Activated CD4-positive, alpha-beta memory T cell treated with anti-CD3 and anti-CD28 coated beads, Interleukin-2, amount 10 ng/mL, durations not matched to agents 7 days and 5 days (primary cell): ENCODE measurements at places on chromosomes 13 and 19. TPM values are rescaled to one million over a fixed set of nuclear protein-coding genes. Genes with fewer than 3 reads are reported as not detected.
A peak's percentile ranks its signal among the peaks of the same experiment; 100 is the strongest.

- no peak for DNase-seq
- peaks cover 3% of the 10 kb centered on the region for H3K36me3 ChIP-seq
- no peak overlapping the region for H3K27ac ChIP-seq
- H3K4me1 ChIP-seq: peaks cover 12% of the 10 kb centered on the region
- no peak overlapping the region for H3K4me3 ChIP-seq
- H3K27me3 ChIP-seq: peaks cover 1% of the 10 kb centered on the region
These were observed 11.8 kb upstream of the BTBD2 start for GRCh38 chr19:2027361-2027760.

EXOC3L2 gene
- total RNA-seq: not detected

GRCh38 chr19:15210323-15210781 lies 9.6 kb upstream of the NOTCH3 start:
- no peak overlapping the region for H3K27ac ChIP-seq
- H3K4me3 ChIP-seq: no peak overlapping the region
- H3K27me3 ChIP-seq: no peaks in the 10 kb centered on the region
- no peak for DNase-seq
- H3K36me3 ChIP-seq: no peaks in the 10 kb centered on the region

GRCh38 chr19:48975947-48976847 lies 11.1 kb downstream of the FTL start:
- H3K4me3 ChIP-seq: no peak overlapping the region
- peaks cover 22% of the 10 kb centered on the region for H3K36me3 ChIP-seq
- no peaks in the 10 kb centered on the region for H3K27me3 ChIP-seq
- H3K27ac ChIP-seq: no peak overlapping the region

DNA sequence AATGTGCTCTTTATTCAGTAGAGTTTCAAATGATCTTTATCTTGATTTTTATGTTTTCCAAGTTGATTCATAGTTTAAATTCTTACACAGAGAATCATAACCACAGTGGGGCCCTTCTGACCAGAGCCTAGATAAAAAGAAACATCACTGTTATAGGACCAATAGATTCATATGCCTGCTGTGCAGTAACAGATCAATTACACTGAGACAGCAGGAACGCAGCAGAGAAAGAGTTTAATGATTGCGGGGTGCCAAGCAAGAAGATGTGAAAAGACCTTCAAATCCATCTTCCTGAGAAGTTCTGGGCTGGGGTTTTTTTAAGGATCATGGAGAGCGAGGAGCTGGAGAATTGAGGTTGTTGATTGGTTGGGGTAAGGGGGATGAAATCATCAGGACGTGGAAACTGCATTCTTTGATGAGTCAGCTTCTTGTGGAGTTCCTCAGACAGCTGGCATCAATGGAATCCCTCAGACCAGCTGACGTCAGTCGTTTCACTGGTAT lies 346.6 kb downstream of the TBC1D4 start:
- H3K36me3 ChIP-seq: no peaks in the 10 kb centered on the region
- no peak for DNase-seq
- no peak overlapping the region for H3K4me3 ChIP-seq
- H3K27me3 ChIP-seq: peaks cover 2% of the 10 kb centered on the region
- H3K27ac ChIP-seq: no peak overlapping the region

CEACAM6 gene
- not detected for total RNA-seq

DNA sequence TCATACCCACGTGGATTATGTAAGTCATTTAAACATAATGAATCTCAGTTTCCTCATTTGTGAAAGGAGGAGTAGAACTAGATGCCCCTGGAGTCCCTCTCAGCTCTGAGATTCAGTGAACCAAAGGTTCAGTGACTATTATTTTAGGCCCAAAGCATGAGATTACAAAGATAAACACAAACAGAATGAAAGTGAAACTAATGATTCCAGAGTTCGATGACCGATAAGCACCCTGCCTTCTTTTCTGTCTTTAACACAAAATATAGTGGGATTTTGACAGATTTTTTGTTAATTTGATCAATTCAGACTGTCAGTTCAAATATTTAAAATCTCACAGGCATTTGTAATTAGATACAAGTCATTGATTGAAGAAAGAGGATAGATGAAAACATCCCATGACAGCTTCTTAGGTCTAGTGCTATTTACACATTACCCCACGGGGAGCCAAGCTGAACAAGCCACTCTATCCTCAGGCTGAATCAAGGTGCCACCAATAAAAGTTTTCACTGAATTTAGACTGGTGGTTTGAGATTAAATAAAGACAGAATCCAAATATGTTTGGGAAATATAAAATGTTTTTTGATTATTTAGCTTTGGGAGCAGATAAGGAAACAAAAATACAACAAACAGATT lies 64.6 kb upstream of the RAP2A start:
- H3K4me3 ChIP-seq: peak overlapping the region; percentile 73
- H3K36me3 ChIP-seq: peaks cover 4% of the 10 kb centered on the region

DNA sequence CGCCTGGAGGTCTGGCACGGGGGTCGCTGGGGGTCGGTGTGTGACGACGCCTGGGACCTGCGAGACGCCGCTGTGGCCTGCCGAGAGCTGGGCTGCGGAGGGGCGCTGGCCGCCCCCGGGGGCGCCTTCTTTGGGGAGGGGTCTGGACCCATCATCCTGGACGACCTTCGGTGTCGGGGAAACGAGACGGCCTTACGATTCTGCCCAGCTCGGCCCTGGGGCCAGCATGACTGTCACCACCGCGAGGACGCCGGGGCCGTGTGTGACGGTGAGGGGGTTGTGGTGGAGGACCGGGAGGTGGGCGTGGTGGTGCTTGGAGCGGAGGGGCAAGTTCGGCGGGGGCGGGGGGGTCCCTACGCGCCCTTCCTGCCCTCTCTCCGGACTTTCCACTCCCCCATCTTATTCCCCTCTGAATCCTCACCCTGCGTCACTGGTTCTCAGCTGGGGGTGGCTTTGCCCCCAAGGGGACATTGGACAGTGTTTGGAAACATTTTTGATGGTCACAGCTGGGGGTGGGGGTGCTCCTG lies 5.5 kb downstream of the SSC5D start:
- peaks cover 4% of the 10 kb centered on the region for H3K27me3 ChIP-seq
- H3K36me3 ChIP-seq: no peaks in the 10 kb centered on the region
- H3K4me1 ChIP-seq: no peaks in the 10 kb centered on the region
- no peak for DNase-seq

ZNF709 gene
- 1.8 TPM for total RNA-seq

- no peak overlapping the region for H3K4me3 ChIP-seq
- no peak for DNase-seq
- H3K4me1 ChIP-seq: no peaks in the 10 kb centered on the region
- H3K27ac ChIP-seq: no peak overlapping the region
- H3K27me3 ChIP-seq: no peaks in the 10 kb centered on the region
These were observed 237.7 kb upstream of the IPO5 start for GRCh38 chr13:97715763-97716162.

DNA sequence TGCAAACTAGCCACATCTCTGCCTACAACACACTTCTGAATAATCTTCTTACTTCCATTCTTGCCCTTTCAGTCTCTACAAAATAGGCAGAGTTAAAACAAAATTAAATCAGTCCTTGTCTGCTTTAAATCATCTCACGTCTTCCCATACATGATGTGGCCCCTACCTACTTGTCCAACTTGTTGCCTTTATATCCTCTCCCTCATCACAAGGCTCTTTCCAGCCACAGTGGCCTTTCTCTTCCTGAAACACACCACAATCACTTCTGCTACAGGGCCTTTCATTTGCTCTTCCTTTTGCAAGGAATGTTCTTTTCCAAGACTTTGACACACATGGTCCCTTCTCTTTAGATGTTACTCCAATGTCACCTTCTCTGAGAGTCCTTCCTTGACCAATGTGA lies 1.7 kb downstream of the RBM26 start:
- no peak overlapping the region for H3K4me3 ChIP-seq
- H3K27me3 ChIP-seq: no peaks in the 10 kb centered on the region
- no peak overlapping the region for H3K27ac ChIP-seq
- peaks cover 23% of the 10 kb centered on the region for H3K36me3 ChIP-seq
- H3K4me1 ChIP-seq: peaks cover 13% of the 10 kb centered on the region

- peak overlapping the region; percentile 96 for H3K27ac ChIP-seq
- peak overlapping the region; percentile 91 for H3K4me3 ChIP-seq
- no peaks in the 10 kb centered on the region for H3K27me3 ChIP-seq
- no peaks in the 10 kb centered on the region for H3K36me3 ChIP-seq
- DNase-seq: no peak
These were observed 9.9 kb upstream of the MKNK2 start for GRCh38 chr19:2060884-2061494.

CALM3 gene
- total RNA-seq: 465 TPM

- H3K27ac ChIP-seq: no peak overlapping the region
- H3K4me1 ChIP-seq: no peaks in the 10 kb centered on the region
- H3K36me3 ChIP-seq: no peaks in the 10 kb centered on the region
- no peaks in the 10 kb centered on the region for H3K27me3 ChIP-seq
These were observed 2.6 kb downstream of the TUBA3C start for GRCh38 chr13:19178901-19179593.

TDRD12 gene
- total RNA-seq: not detected

ATP4A gene
- not detected for total RNA-seq

IFNL1 gene
- 0.43 TPM for total RNA-seq

- H3K36me3 ChIP-seq: peaks cover 64% of the 10 kb centered on the region
- H3K27me3 ChIP-seq: no peaks in the 10 kb centered on the region
- H3K4me3 ChIP-seq: no peak overlapping the region
- no peak for DNase-seq
- H3K27ac ChIP-seq: no peak overlapping the region
- H3K4me1 ChIP-seq: peaks cover 35% of the 10 kb centered on the region
These were observed 5.8 kb downstream of the FCHO1 start for GRCh38 chr19:17757125-17757524.

RNF113B gene
- not detected for total RNA-seq

DNA sequence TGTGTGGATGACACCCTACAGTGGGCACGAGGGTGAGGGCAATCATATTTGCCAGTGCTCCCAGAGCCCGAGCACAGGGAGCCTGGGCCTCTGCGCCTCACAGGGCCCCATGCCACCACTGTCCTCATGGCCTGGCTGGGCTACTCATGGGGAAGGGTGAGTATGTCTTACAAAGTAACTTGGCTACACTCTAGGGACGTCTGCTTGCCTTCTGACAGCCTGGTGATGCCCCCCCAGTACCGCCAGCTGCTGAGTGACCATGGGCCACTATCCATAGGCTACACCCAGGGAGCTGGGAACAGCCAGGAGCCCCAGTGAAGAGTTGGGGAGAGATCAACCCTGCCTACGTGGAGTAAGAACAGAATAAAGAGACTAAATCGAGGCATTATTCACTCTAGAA lies 78.8 kb downstream of the SERP2 start:
- H3K27me3 ChIP-seq: no peaks in the 10 kb centered on the region
- H3K36me3 ChIP-seq: no peaks in the 10 kb centered on the region
- no peak for DNase-seq
- no peak overlapping the region for H3K4me3 ChIP-seq
- H3K27ac ChIP-seq: no peak overlapping the region

- DNase-seq: peak; percentile 58
- H3K4me3 ChIP-seq: peak overlapping the region; percentile 99
- H3K27ac ChIP-seq: peak overlapping the region; percentile 94
- peaks cover 36% of the 10 kb centered on the region for H3K4me1 ChIP-seq
- H3K27me3 ChIP-seq: no peaks in the 10 kb centered on the region
These were observed 546 bp upstream of the ZNF546 start for GRCh38 chr19:39996218-39996810.

DNA sequence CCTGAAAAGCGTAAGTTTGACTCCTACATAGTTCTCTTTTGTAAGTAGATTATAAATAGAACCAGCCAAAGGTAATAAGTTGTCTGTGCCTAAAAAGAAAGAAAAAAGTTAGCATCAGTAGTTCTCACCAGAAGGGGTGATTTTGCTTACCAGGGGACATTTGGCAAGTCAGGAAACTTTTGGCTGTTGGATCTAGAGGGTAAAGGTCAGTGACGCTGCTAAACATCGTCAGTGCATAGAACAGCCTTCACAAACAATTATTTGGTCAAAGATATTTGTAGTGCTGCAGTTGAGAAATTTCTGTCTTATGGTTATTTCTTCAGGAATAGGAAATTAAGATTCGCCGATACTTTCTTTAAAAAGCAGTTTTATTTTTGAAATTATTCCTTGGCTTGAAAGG lies 2.0 kb downstream of the USPL1 start:
- DNase-seq: no peak
- H3K27ac ChIP-seq: no peak overlapping the region
- H3K27me3 ChIP-seq: no peaks in the 10 kb centered on the region
- no peak overlapping the region for H3K4me3 ChIP-seq
- peaks cover 32% of the 10 kb centered on the region for H3K36me3 ChIP-seq

DNA sequence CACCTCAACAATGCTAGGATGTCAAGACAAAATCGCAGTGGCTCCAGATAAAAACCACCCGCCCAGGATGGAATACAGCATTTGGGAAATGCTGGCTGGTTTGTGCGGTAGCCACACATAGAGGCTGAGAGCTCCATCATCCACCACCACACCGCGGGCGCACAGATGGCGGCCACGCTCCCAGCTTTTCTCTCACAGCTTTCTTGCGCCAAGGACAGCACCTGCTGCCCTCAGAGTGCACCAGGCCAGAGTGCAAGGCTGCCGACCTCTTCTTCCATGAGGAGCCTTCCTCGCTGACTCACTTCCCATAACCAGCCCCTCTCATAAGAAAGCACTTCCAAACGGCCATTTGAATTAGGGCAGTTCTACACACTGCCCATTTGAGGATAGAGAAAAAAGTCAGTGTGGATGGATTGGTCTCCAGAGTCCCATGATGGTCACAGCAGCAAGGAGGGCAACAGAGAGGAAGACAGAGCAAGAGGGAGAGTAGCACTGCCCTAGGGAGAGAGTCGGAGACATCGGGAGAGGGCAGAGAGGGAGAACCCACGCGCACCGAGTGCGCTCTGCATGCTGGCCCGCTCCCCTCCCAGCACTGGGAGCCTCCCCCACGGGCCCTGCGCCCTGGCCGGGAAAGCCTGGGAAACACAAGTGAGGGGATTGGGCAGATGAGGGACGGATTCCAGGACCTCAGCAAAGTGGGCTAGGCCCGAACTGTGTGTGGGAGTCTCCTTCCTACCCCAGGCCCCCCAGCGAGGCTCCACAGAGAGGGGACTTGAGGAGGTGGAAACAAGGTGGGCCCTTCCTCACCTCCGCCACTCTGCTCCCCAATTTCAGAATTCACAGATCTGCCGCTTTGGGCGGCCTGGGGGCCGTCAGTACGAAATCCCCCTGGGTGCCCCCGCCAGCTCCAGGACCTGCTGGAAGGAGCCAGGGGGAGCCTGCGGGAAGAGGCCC lies 156.9 kb downstream of the USP12 start:
- H3K4me3 ChIP-seq: no peak overlapping the region
- no peak for DNase-seq
- H3K27ac ChIP-seq: no peak overlapping the region
- peaks cover 10% of the 10 kb centered on the region for H3K27me3 ChIP-seq
- no peaks in the 10 kb centered on the region for H3K4me1 ChIP-seq
- H3K36me3 ChIP-seq: no peaks in the 10 kb centered on the region

- peaks cover 16% of the 10 kb centered on the region for H3K27me3 ChIP-seq
- no peak overlapping the region for H3K27ac ChIP-seq
- H3K4me1 ChIP-seq: peaks cover 16% of the 10 kb centered on the region
- peak overlapping the region; percentile 7 for H3K4me3 ChIP-seq
These were observed 1.6 kb upstream of the ADAMTS10 start for GRCh38 chr19:8611877-8612806.

PLIN4 gene
- total RNA-seq: not detected

DNA sequence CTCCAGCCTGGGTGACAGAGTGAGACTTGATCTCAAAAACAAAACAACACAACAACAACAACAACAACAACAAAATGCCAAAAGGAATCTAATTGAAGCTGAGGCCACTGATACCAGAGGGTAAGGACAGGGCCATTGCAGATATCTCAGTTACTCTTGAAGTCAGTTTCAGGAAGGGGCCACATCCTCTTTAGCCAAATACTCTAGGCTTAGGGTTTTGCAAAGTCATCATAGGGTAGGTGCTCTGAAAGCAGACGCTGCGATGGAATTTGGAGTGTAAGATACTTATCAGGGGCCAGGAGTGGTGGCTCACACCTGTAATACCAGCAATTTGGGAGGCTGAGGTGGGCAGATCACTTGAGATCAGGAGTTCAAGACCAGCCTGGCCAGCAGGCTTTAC lies 46.6 kb upstream of the UBAC2 start:
- no peak for DNase-seq
- no peak overlapping the region for H3K27ac ChIP-seq
- H3K4me3 ChIP-seq: no peak overlapping the region
- H3K27me3 ChIP-seq: peaks cover 6% of the 10 kb centered on the region
- no peaks in the 10 kb centered on the region for H3K36me3 ChIP-seq
